ENCODE measurements at places on chromosomes 5 and 9. TPM values are rescaled to one million over a fixed set of nuclear protein-coding genes. Genes with fewer than 3 reads are reported as not detected.
A peak's percentile ranks its signal among the peaks of the same experiment; 100 is the strongest.

DNA sequence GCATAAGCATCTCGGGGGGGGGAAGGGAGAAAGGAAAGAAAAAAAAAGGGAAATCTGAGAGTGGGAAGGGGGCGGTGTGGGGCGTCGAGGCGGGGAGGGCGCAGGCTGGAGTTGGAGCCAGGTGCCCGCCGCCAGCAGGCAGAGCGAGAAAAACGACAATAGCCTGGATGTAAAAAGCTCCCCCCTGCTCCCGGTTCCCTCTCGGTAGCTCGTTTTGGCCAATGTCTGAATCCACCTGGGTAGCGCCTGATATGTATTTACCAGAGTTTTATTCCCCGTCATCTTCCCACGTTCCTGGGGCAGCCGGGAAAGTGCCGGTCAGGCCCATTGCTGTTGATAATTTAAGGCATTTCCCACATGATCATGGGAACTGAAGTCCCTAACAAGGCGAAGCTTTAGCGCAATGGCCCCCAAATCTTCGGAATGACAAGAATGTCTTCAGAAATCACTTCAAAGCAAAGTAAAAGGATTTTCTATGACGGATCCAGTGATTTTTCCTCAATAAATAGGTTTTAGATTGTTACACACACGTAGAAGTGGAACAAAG lies 3.0 kb upstream of the OTP start:
- no peak overlapping the region for H3K4me3 ChIP-seq
- H3K27ac ChIP-seq: no peak overlapping the region
- H3K4me1 ChIP-seq: peaks cover 38% of the 10 kb centered on the region

GRCh38 chr5:129906177-129906887 lies 2.1 kb downstream of the CHSY3 start:
- H3K4me3 ChIP-seq: peak overlapping the region; percentile 1
- H3K4me1 ChIP-seq: no peaks in the 10 kb centered on the region
- no peak for DNase-seq
- H3K27ac ChIP-seq: no peak overlapping the region
- H3K27me3 ChIP-seq: no peaks in the 10 kb centered on the region

GRCh38 chr5:39992617-39993202 lies 567.9 kb upstream of the DAB2 start:
- no peaks in the 10 kb centered on the region for H3K36me3 ChIP-seq
- H3K4me3 ChIP-seq: no peak overlapping the region
- H3K27me3 ChIP-seq: no peaks in the 10 kb centered on the region
- H3K27ac ChIP-seq: no peak overlapping the region

- no peak overlapping the region for H3K27ac ChIP-seq
- no peaks in the 10 kb centered on the region for H3K36me3 ChIP-seq
- no peak overlapping the region for H3K4me3 ChIP-seq
Measured at GRCh38 chr9:114282507-114282906, 40.4 kb upstream of the ORM1 start.

GRCh38 chr9:105191508-105192121 lies 52.8 kb upstream of the SLC44A1 start:
- no peak overlapping the region for H3K27ac ChIP-seq
- H3K4me1 ChIP-seq: no peaks in the 10 kb centered on the region
- no peak overlapping the region for H3K4me3 ChIP-seq
- H3K27me3 ChIP-seq: no peaks in the 10 kb centered on the region
- no peaks in the 10 kb centered on the region for H3K36me3 ChIP-seq
- DNase-seq: no peak

DNA sequence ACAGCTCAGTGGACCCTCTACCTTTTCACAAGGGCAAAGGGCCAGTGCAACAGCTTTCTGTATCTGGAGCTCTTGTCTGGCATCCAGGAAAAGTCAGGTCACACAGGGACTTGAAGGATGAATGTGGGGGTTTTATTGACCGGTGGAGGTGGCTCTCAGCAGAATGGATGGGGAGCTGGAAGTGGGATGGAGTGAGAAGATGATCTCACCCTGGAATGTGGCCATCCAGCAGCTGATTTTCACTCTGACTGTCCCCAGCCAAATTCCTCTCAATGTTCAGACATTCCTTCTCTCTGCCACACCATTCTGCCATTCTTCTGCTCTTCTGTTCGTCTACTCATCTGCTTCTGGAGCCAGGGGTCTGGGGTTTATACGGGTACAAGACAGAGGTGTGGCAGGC lies 1119.9 kb downstream of the TAF11L14 start:
- H3K4me1 ChIP-seq: no peaks in the 10 kb centered on the region
- DNase-seq: no peak
- H3K27me3 ChIP-seq: no peaks in the 10 kb centered on the region
- H3K27ac ChIP-seq: no peak overlapping the region

The VLDLR gene
- total RNA-seq: 2.5 TPM

DNA sequence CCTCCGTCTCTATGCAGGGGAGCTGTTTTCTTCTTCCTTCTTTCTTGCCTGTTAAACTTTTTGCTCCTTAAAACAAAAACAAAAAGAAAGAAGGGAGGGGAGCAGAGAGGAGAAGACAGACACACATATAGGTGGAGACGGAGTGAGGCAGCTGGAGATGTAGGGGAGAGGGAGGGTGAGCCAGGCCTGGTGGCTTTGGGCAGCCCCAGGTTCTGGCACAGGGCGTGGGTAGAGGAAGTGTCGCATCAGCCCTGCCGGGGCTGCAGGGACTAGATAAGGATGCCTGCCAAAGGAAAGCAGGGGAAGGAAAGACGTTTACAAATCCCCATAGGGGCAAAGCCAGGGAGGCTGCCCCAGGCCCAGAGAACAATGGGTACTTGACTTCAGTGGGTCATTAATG lies 38.7 kb upstream of the PTGS1 start:
- no peaks in the 10 kb centered on the region for H3K4me1 ChIP-seq
- H3K36me3 ChIP-seq: peaks cover 9% of the 10 kb centered on the region
- H3K4me3 ChIP-seq: no peak overlapping the region
- no peak overlapping the region for H3K27ac ChIP-seq
- DNase-seq: no peak

DNA sequence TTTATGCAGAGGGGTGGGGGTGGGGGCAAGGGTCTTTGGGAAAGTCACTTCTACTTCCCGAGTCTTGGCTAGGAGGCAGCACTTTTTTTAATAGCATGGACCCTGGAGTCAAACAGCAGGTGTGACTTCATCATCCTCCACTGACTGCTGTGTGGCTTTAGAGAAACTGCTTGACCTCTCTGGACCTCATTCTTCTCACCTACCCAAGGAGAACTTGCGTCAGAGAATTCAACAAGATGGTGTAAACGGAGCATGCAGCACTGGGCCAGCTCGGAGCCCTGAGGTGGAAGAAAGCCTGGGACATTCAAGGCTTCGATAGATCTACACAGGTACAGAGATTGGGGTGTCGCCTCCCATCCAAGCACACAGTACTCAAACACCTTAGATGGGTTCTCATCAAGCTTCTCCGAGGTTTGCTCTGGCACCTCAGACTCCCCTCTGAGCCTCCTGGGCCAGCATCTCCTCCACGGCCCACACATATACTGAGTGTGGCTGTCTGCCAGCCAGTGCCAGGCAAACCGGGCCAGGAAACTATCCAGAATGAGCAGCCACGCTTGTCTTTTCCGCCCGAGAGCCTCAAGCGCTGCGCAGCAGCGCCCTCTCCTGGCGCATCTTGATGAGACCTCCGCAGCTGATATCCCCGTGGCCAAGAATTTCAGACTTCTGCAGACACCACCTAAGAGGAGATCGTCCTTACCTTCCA lies 4.6 kb upstream of the SLC25A48 start:
- no peaks in the 10 kb centered on the region for H3K4me1 ChIP-seq
- no peaks in the 10 kb centered on the region for H3K36me3 ChIP-seq
- H3K27me3 ChIP-seq: no peaks in the 10 kb centered on the region
- H3K27ac ChIP-seq: no peak overlapping the region

GRCh38 chr5:64784451-64785025 lies 15.8 kb downstream of the CWC27 start:
- no peak overlapping the region for H3K4me3 ChIP-seq
- peaks cover 6% of the 10 kb centered on the region for H3K36me3 ChIP-seq
- peak; percentile 71 for DNase-seq
- no peaks in the 10 kb centered on the region for H3K4me1 ChIP-seq

- H3K27ac ChIP-seq: no peak overlapping the region
- no peaks in the 10 kb centered on the region for H3K27me3 ChIP-seq
- no peak overlapping the region for H3K4me3 ChIP-seq
- no peak for DNase-seq
- H3K36me3 ChIP-seq: no peaks in the 10 kb centered on the region
Measured at GRCh38 chr9:81390792-81391456, 298.4 kb downstream of the TLE1 start.

DNA sequence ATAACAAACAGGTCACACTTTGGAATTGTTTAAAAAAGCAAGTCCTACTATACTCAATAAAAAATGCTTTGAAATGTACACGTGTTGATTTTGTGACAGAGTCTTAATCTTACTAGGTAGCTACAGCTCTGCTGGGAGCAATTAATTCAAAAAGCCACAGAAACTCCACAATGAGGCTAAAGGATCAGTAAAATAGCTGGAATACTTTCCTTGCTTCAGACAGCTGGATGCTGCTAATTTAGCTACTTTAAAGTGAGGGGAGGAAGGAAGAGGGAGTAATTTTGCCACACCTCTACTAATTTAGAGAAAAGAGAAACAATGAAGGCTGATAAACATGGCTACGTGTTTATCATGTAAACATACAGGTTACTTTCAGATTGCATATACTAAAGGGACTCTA lies 927.6 kb upstream of the DMAC1 start:
- H3K36me3 ChIP-seq: no peaks in the 10 kb centered on the region
- no peak overlapping the region for H3K4me3 ChIP-seq
- H3K4me1 ChIP-seq: no peaks in the 10 kb centered on the region
- no peak for DNase-seq
- no peak overlapping the region for H3K27ac ChIP-seq

DNA sequence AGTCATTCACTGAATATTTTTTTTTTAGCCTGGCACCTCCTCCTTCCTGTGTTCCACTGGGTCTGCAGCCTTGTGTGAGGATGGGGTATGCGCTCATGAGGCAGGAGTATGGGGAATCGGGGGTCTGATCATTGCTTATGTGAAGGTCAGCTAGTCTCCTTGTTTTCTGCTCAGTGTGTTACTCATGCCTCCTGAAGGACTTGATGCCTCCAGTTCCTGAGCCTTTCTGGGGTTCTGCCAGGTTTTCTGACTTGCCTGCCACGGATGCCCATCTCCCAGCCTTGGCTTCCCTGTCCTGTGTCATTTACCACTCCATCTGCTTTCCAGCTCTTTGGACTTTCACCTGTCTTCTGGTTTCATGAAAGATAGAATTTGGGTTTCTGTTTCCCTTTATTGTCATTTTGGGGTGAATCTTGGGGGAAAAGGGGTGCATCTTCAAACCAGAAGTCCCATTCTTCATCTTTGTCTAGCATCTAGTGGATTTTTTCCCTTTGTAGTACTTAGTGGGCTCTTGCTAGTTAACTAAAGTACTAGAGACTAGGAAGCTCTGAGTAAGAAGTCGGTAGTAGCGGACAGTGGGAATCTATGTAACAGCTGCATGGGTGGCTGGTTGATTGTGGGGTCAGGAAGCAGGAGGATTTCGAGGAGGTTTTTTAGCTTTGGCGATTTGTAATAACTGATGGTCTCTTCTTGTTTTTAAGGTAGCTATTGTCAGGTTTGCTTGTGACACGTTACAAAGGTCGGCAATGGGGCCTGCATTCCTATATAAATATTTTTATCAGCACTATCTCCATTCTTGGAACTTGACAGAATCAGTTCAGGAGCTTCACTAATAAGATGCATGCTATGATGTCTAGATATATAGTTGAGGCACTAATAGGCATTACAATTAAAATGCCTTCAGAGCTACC lies 8.2 kb downstream of the OTULIN start:
- H3K27me3 ChIP-seq: no peaks in the 10 kb centered on the region
- H3K27ac ChIP-seq: no peak overlapping the region
- peaks cover 26% of the 10 kb centered on the region for H3K4me1 ChIP-seq
- no peak overlapping the region for H3K4me3 ChIP-seq
- DNase-seq: no peak

DNA sequence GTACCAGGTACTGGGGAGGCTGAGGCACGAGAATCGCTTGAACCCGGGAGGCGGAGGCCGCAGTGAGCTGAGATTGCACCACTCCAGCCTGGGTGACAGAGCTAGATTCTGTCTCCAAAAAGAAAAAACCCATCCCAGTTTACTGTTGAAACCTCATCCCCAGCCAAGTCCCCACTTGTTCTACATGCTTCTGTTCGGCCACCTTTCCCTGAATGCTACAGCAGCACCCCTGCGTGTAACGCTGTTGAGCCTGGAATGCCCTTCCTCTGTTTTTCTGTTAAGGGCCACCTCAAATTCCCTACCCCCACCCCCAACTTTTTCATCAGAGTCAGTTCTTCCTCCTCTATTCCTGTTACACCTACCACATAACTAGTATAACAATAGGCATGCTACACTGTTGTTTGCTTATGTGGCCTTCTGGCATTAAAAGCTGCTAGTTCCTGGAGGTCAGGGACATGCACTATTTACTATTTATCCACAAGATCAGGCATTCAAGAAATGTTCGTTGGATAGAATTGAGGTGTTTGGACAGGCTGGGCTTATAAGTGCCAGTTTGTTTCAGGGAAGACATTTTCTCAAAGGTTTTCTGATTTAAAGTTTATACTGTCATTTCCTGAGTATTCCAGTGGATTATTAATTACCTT lies 47.1 kb upstream of the C5orf47 start:
- H3K27ac ChIP-seq: no peak overlapping the region
- no peaks in the 10 kb centered on the region for H3K36me3 ChIP-seq
- H3K27me3 ChIP-seq: no peaks in the 10 kb centered on the region
- DNase-seq: no peak
- no peaks in the 10 kb centered on the region for H3K4me1 ChIP-seq

All from Peyer's patch (tissue), 4 donors.